ENCODE measurements at places on chromosomes 12 and 14. TPM values are rescaled to one million over a fixed set of nuclear protein-coding genes. Genes with fewer than 3 reads are reported as not detected.
A peak's percentile ranks its signal among the peaks of the same experiment; 100 is the strongest.

The TAS2R10 gene
- polyA plus RNA-seq, result 0.10 TPM

DNA sequence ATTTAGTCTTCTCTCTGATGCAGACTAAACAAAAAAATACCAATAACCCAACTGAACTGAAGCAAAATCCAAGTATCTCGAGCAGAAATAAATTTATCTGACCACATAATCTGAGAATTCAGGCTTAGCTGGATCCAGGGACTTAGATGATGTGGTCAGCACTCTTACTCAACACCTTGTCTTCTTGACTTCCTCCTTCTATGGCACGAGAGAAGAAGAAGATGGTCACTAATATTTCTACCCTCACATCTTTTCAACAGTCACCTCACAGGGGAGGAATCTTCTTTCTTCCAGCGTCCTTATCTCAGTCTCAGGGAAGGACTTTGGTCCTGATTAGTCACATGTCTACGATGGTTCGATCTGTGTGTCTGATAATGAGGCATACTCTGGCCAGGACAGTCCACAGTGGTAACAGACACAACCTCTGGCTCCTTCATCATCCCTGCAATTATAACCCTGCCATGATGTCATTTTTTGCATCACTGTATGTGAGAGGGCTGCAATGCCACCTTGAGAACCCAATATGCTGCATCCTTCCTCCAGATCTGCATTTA is 15.8 kb downstream of the RGS6 start:
- no peaks in the 10 kb centered on the region for H3K4me1 ChIP-seq
- no peak for DNase-seq
- H3K4me3 ChIP-seq, result no peak overlapping the region

GRCh38 chr12:124293286-124294003 is 1.4 kb upstream of the RFLNA start:
- no peak for DNase-seq
- H3K4me1 ChIP-seq, result peaks cover 11% of the 10 kb centered on the region
- no peak overlapping the region for H3K27ac ChIP-seq
- no peak overlapping the region for H3K4me3 ChIP-seq
- H3K36me3 ChIP-seq, result no peaks in the 10 kb centered on the region

DNA sequence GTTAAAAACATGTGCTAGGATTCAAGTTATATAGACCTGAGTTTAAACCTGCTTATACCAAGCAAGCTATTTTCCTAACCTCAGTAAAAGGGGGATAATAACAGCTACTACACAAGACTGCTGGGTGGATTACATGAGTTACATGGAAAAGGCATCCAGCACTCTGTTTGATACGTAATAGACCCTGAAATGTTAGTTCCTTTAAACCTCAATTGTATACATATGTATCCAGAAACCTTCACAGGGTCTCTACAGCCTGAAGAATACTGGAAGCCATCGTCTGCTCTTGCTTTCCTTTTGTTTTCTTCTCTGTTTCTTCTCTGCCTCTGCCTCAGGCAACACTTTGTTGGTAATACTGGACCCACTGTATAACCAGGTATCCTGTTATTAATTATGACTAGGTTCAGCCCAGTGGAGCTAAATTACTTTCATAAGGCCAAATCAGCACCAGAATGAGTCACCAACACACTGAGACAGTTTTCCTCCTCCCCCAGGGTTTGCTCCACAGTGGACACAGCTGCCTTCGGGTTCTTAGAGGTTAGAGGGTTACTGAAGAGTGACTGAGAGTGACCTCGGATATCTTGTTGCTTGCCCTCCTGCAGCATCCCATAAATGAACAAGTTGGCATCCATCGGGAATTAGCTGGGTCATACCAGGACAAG is 127.1 kb downstream of the CAPZA3 start:
- peaks cover 7% of the 10 kb centered on the region for H3K4me1 ChIP-seq
- no peak overlapping the region for H3K27ac ChIP-seq
- no peaks in the 10 kb centered on the region for H3K27me3 ChIP-seq
- H3K36me3 ChIP-seq, result no peaks in the 10 kb centered on the region
- no peak overlapping the region for H3K4me3 ChIP-seq
- DNase-seq, result peak; percentile 71

DNA sequence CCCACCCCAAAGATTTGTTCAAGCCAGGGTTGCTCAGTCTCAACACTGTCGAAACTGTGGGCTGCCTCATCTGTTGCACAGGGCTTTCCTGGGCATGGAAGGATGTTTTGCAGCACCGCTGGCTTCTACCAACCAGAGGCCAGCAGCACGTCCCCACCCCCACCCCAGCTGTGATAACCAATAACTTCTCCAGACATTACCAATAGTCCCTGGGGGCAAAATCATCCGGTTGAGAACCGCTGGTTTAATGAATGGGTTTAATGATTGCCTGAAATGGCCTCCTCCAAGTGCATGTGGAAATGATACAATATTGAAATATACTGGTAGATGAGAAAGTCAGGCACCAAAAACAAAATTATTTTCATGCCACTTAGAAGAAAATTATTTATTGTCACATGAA is 44.5 kb downstream of the RIMBP2 start:
- no peak for DNase-seq
- H3K27me3 ChIP-seq, result no peaks in the 10 kb centered on the region
- H3K4me3 ChIP-seq, result no peak overlapping the region
- H3K4me1 ChIP-seq, result no peaks in the 10 kb centered on the region
- H3K36me3 ChIP-seq, result no peaks in the 10 kb centered on the region
- H3K27ac ChIP-seq, result no peak overlapping the region

The TEP1 gene
- polyA plus RNA-seq, result 10.5 TPM

The LTBP2 gene
- 112 TPM for polyA plus RNA-seq

DNA sequence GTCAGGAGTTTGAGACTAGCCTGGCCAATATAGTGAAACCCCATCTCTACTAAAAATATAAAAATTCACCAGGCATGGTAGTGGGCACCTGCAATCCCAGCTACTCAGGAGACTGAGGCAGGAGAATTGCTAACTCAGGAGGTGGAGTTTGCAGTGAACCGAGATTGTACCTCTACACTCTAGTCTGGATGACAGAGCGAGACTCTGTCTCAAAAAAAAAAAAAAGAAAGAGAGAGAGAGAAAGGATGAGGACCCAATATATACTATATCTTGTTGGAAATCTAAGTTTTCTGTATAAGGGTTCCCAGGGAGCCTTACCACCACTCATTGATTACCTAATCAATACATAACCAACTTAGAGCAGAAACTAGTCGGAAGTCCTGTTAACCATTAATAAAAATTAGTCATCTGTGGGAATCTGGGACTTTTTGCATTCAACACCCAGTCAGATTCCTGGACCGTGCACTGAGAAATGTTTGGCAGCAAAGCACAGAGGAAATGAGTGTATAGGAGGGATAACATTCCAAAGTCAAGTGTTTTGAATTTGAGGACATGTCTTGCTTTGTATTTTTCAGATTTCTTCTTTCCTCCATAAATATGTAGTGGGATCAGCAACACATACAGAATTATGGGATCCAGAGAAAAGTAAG is 44.8 kb upstream of the NR2C1 start:
- no peaks in the 10 kb centered on the region for H3K36me3 ChIP-seq
- H3K27ac ChIP-seq, result peak overlapping the region; percentile 77

DNA sequence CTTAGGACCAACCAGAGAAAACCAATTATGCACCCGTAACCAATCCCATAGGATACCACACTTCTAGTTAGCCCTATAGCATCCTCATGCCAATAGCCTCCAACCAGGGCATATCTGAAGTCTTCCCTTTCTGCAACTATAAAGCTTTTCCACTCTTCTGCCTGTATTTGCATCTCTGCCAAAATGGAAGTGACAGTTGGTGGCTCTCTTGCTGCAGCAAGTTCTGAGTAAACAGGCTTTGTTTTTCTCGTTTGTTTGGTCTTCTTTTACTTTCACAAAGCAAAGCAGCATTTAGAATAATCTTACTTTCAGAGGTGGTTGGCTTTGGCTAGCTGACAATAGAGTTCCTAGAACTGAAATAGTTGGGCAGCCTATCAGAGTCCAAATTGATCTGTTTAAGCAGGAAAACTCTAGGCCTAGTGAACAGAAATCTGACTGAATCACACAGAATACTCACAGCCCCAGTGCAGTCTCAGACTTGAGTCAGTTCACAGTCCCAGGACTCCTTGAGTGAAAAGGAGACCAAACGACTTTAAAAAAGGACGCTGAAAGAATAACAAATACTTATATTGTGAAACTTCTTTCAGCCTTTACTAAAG is 1029.7 kb upstream of the LRFN5 start:
- H3K36me3 ChIP-seq, result no peaks in the 10 kb centered on the region
- no peak for DNase-seq
- no peak overlapping the region for H3K27ac ChIP-seq
- no peaks in the 10 kb centered on the region for H3K4me1 ChIP-seq

The KRT3 gene
- not detected for polyA plus RNA-seq

DNA sequence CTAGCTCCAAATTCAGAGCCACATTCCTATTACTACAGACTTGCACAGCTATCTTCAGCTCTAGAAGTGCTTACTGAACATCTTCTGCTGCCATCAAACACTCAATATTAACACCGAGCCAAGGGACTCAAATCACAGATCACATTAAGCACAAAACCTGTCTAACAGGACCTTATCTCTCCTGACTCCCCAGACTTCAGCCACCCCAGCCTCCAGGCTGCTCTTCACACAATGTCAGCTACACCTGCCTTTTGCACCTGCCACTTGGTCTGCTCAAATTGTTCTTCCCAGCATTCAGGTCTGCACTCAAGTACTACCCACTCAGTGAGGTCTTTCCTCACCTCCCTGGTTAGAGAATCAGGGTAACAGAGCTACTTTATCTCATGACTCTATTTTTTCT is 57.1 kb downstream of the GALC start:
- no peak overlapping the region for H3K4me3 ChIP-seq
- H3K27me3 ChIP-seq, result no peaks in the 10 kb centered on the region

DNA sequence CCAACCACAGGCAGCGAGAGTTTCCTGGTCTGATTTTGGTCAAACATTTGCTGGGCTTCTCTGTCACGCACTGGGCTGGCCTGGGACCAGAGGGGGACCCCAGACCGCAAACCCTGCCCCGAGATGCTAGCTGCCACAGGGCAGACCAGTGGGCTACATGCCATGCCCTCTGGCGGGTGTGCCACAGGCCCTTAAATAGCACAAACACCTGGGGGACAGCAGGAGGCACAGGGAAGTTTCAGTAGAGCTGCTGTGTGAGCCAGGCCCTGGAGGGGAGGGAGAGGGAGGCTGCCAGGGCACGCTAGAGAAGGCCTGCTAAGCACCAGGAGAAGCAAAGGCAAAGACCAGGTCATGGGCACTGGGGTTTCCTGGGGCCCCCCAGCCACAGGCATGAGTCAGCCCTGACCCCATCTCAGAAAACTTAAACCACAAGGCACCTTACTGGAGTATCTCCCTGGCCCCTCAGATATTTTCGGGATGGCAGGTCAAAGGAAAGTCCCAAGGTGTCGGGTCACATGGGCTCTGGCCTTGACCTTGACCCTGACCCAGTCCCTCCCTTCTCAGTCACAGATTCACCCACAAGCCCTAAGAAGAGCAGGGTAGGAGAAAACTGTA is 29.2 kb downstream of the ITPK1 start:
- no peak for DNase-seq
- H3K27me3 ChIP-seq, result no peaks in the 10 kb centered on the region
- H3K4me3 ChIP-seq, result no peak overlapping the region
- no peaks in the 10 kb centered on the region for H3K4me1 ChIP-seq
- H3K27ac ChIP-seq, result no peak overlapping the region

DNA sequence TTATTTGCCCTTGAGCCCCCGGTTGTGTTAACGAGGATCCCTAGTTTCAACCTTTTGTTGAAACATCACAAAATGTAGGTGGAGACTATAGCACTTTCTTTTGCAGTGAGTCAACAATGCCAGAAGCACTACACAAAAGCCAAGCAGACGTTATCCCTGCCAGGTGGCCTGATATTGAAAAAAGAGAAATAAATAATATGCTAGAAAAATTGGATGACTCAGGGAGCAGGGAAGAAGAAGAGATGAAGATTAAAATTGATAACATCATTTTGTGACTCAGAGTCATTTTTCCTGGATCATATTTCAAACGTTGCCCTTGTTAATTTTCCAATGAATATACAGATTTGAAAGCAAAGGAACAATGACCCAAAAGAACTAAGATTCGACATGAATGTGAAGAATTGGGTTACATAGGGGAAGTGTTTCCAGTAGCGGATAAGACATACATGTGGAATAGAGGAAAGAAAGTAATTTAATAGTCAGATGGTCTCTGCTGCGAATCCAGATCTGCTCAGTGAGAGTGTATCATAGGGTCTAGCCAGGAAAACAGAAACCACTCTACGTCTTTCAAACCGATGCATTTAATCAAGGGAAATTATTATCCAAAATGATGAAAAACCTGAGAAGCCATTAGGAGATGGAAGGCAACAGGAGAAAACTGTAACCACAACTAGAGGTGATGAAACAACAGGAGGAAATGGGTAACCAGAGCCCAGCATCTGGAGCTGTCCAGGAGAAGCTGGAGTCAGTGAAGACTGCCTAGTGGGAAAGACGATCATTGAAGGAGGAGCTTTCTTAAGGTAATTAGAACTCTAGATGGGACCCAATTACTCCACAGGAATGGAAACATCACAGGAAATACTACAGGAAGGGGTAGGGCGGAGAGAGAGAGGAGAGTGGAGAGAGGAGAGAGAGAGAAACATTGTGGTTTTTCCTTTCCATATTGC is 57.9 kb downstream of the RERG start:
- no peaks in the 10 kb centered on the region for H3K36me3 ChIP-seq
- H3K4me3 ChIP-seq, result no peak overlapping the region
- no peak overlapping the region for H3K27ac ChIP-seq

The HCAR1 gene
- 0.43 TPM for polyA plus RNA-seq

The EEA1 gene
- polyA plus RNA-seq, result 25.6 TPM

DNA sequence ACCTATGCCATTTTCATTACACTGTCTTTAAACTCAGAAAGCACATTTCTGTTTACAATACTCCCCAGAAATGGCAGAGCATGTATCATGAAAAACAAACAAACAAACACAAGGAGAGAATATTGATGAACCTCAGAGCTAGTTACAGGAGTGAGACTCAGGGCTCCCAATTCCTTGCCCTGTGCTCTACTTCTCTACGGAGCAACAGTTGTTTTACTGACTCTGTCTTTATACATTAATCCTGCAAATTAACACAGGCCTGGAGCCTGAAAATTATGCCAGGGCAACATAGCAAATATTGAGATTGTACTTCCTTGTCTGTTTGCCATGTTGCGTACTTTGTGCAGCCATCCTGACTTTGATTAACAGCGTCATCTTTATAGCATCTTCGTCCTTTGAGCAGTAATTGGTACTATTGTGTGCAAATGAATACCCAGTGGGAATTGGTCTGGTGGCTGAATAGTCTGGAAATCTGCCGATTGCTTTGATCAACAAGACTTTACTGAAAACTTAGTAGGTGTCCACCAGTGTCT is 15.2 kb upstream of the AKAP6 start:
- no peaks in the 10 kb centered on the region for H3K4me1 ChIP-seq
- no peaks in the 10 kb centered on the region for H3K27me3 ChIP-seq
- no peak for DNase-seq
- no peaks in the 10 kb centered on the region for H3K36me3 ChIP-seq
- H3K4me3 ChIP-seq, result no peak overlapping the region
- no peak overlapping the region for H3K27ac ChIP-seq

- H3K4me3 ChIP-seq, result no peak overlapping the region
- no peaks in the 10 kb centered on the region for H3K27me3 ChIP-seq
- no peak for DNase-seq
- H3K36me3 ChIP-seq, result no peaks in the 10 kb centered on the region
- no peak overlapping the region for H3K27ac ChIP-seq
These were observed 153.4 kb downstream of the BRMS1L start for GRCh38 chr14:35979531-35979930.

The MRPL42 gene
- polyA plus RNA-seq, result 87.3 TPM
